ENCODE measurements at places on chromosomes 11 and 22. TPM values are rescaled to one million over a fixed set of nuclear protein-coding genes. Genes with fewer than 3 reads are reported as not detected.

TIMM10 gene
- 14.7 TPM for total RNA-seq

SMC1B gene
- not detected for total RNA-seq

DRG1 gene
- 66.3 TPM for total RNA-seq

OR51F2 gene
- total RNA-seq, result not detected

EEF1G gene
- 2,450 TPM for total RNA-seq
